NCI-H187 (cell line): ENCODE measurements at places on chromosomes 4 and X.

DNA sequence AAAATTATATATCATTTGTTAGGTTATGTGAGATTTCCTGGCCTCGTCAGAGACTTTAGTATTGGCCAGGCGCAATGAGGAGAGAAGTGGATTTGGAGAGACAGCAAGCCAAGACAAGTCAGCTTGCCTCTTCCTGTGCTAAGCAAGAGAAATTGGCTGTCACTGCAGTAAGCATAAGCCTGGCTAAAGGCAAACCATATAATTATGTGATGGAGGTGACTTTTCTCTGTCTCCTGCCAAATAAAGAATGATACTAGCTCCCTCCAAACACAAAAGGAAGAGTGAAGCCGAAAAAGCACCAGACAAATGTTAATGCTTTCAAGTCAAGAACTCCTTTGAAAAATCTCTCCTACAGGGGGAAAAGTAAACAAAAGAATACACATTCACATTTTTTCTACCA is 2246.0 kb downstream of the ARAP2 start:
- no peak for DNase-seq

- no peak for DNase-seq
Measured at GRCh38 chr4:41339812-41340809, 83.4 kb downstream of the UCHL1 start.

GRCh38 chr4:110287130-110287529 is 88.7 kb upstream of the ELOVL6 start:
- DNase-seq: no peak

GRCh38 chr4:575281-576141 is 584 bp downstream of the TMEM271 start:
- peak; percentile 62 for DNase-seq

DNA sequence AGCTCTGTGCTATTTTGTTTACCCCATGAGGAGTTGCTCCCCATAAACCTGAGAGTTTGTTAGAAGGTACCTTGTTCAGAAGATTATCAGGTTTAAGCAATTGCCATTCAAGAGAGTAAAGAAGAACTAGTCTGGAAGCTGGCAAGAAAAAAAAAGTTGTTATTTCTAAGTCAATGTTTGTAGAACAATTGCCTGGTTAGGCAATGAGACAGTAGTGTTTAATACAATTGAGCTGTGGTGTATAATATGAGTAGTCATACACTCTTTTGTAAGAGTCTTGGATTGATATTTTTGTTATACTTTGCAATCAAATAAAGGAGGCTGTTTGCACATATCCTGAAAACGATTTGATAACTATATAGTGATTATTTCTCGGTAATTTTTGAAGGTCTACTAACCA is 44.7 kb downstream of the GALNT7 start:
- DNase-seq: no peak

DNA sequence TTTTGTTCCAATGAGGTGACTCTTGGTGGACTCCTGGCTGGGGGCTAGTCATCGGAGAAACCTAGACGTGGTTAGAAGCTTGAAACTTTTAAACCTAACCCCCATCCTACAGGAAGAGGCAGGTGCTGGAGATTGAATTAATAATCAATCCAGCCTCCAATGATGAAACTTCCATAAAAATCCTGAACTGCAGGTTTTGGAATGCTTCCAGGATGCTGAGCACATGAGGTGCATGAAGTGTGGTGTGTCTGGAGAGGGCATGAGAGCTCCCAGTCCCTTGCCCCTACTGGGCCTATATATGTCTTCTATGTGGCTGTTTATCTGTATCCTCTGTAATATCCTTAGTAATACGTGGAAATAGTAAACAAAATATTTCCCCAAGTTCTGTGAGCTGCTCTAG is 90.7 kb upstream of the PDHA2 start:
- no peak for DNase-seq

DNA sequence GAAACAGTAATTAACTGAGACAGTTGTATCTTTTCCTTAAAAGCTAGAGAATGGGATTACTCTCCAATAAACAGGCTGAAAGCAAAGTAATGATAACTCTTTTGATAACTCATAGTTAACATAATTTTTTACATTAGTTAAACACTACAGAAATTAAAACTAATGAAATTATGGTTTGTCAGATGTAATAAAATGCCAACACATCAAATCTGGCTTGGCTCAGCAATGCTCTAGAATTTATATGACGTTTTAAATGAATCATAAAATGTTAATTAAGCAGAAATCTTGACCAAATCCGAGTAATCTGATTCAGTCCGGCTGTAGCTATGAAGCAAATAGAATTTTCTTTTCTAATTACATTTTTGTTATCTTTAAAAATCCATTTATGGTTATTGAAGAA is 244.2 kb upstream of the NR3C2 start:
- DNase-seq: no peak

DNA sequence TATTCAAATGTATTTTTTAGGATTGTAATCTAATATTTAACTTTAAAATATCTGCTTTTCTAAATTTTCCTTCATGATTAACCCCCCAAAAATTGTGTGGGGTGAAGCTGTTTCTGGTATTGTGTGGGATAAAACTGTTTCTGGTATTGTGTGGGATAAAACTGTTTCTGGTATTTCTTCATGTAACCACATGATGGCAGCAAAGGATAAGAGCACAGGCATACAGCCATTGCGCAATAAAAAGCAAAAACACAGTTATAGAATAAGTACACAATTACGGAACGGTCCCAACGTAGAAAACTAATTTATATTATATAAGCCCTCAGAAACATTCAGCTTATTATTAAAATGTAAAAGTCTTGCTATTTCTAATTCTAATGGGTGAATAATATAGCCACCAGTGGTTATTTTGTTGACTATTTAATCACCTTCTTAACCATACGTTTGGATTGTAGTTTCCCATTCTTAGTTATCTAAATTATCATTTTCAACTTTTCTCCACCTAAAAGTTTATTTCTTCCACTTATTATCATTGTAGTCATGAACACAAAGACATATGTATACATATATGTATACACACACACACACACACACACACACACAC is 333.9 kb upstream of the FSTL5 start:
- DNase-seq: no peak

GRCh38 chr4:153776601-153777000 is 12.3 kb downstream of the SFRP2 start:
- no peak for DNase-seq

DNA sequence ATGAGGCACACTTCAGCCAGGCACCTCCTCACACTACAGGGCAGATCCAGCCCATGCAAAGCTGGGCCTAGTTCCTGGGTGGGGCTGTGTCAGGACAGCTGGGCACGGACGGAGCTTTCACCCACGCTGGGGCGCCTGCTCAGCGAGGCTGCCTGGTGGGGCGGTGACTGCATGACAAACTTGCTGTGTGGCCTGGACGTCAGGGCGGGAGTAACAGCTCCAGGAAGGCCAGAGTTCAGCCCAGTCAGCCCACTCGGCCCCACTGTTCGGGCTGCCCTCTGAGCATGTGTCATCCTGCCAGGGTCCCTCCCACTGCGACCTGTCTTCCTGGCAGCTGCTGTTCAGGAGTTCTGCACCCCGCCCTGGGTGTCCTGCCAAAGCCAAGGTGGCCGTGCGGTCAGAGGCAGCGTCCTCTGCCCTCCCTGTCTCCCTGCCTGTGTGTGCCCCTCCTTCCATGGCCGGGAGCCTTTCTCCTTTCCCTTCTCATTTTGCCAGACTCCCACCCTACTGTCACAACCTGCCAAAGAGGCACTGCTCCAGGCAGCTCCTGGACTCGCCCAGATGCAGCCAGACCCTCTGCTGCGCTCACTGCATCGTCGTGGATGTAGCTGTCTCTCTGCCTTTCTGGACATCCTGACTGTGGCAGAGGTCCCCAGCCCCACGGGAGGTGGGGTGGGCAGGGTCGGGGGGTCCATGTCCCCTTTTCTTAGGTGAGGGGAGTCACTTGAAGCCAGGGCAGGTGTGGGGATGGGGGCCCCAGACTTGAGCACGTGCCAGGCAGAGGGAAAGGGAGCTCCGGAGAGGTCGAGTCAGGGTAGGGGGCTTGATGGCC is 33.0 kb upstream of the KIAA0232 start:
- DNase-seq: no peak

DNA sequence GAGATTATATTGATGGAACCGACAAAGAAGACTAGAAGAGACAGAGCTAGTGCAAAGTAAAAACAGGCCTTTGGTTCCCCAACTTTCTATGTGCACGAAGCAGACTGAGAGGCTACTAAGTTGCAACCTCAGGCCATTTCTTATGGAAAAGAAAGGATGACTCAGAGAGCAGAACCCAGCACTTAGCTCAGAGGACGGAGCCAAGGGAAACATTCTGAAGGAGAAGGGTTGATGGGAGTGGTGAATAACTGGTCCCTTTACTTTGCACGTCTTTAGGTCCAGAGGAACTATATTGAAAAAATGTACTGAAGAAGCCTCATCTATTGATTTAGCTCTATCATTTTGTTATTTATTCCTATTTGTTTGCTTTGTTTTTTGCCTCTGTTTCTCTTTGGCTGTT is 182.1 kb downstream of the CPE start:
- no peak for DNase-seq

- DNase-seq: no peak
Measured at GRCh38 chr4:57061395-57061794, 48.8 kb downstream of the IGFBP7 start.

- no peak for DNase-seq
Measured at GRCh38 chr4:123244137-123244536, 152.5 kb upstream of the SPRY1 start.

GRCh38 chr4:128859887-128860677 is 50.6 kb downstream of the JADE1 start:
- no peak for DNase-seq

GRCh38 chr4:169243825-169244609 is 26.7 kb downstream of the SH3RF1 start:
- DNase-seq: no peak

DNA sequence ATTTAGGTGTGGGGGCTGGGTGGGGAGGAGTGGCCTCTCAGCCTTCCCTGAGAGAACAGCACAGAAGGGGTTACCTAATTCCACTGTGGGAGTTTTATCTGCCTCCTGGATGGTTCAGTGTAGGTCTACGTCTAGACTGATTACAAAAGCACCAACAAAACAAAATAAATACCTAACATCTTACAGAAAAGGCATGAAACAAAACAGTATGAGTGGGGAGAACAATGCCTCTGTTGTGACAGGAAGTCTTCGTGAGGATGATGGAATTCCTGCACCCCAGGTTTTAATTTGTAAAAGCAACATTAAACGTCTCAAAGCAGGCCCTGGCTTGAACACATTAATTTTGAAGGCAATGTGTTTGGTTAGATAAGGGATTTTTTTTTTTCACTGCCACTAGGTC is 112.1 kb upstream of the GPC4 start:
- no peak for DNase-seq

DNA sequence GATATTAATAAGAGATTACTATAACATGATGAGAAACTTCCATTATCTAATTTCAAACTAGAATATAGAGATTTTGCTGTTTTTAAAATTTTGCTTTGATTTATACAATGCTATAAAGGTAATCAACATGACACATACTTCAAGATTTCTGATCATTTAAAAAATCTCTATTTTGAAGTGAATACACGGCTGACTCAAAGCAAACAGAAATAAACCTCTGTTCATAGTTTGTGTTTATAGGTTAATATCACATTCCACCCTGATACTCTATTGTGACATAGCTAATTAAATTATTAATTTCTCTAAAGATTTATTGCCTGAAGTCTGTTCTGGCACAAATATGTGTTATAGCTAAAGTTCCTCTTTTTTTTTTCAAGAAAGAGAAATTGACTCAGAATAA is 349.2 kb downstream of the TLL1 start:
- no peak for DNase-seq

- no peak for DNase-seq
Measured at GRCh38 chr4:88653371-88653946, 44.2 kb downstream of the NAP1L5 start.

DNA sequence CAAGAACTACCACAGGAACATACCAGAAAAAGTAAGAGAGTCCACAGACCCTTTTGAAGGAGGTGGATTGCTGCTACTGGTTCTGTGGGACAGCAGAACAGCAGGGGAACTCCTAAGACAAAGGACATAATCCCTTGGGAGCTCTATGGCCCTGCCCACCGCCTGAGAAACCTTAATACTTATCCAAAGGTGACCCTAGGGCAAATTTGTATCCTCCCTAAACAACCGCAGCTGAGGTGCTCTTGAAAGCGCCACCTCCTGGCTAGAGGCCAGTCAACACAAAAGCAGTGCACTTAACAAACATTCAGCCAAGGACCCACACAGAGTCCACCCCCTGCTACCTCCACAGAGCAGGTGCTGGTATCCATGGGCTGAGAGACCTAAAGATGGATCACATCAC is 136.8 kb downstream of the ADAM29 start:
- no peak for DNase-seq
